ENCODE measurements at places on chromosomes 1 and 21.

DNA sequence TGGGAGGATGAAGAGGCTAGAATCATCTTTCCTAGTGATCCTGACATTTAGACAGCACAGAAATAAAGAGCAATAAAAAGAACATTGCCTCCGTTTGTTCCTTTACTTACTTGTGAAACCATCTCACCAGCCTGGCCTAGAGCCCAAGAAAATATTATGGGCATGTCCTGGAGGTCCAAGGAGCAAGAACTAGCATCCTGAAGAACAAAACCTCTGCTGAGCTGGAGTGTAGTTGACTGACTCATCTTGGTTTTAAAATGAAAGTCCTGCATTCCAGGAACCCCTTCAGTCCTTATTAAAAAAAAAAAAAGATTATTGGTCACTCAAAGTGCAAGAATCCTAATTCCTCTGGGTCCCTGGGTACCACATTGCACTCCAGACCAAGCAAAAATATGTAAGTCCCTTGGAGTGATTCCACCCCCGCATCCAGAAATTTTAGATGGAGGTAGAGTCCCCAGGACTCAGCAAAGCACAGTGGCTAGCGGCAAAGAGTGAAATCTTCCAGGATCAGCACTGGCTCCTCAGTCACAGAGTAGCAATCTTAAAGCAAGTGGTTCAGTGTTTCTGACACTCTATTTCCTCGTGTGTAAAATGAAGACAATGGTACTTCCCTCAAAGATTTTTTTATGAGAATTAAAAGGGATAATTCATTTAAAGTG is 7.0 kb downstream of the SMCP start:
- no peak for DNase-seq

GRCh38 chr1:204207136-204207616 is 6.6 kb downstream of the GOLT1A start:
- peak; percentile 59 for DNase-seq

- DNase-seq = no peak
Observed at GRCh38 chr1:204340081-204340889, 19.4 kb downstream of the PLEKHA6 start.

GRCh38 chr1:9731561-9731960 is 80.0 kb downstream of the PIK3CD start:
- no peak for DNase-seq

DNA sequence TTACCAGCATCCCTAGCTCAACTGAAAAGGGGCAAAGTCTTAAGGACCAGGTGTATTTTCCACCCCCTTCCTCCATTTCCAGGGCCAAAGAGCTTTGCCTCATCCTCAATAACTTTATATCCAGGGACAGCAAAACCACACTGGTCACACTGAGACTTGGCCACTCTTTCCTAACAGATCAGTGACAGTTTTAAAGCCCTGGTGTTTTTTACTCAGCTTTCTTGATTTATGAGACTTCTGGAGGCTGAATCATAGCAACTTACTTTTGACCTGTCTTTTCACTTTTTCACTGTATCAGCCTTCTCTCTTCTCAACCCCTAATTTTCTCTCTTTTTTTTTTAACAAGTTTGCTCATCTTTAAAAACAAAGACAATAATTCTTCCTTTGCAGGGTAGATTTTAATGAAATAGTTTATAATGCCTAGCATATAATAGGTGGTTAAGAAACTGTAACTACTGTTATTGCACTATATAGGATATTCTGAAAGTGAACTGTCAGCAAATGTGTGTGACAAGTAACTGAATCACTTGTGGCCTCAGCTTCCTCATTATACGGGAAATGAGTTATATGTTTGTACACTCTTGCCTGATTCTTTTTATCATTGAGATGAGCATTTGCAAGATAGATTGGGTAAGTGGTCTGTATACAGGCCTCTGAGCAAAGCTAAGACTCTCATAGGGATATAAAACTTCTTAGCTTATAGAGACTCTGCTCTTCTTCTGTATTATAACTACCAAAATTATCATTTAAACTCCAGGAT is 19.7 kb upstream of the DYNLT5 start:
- DNase-seq = no peak

DNA sequence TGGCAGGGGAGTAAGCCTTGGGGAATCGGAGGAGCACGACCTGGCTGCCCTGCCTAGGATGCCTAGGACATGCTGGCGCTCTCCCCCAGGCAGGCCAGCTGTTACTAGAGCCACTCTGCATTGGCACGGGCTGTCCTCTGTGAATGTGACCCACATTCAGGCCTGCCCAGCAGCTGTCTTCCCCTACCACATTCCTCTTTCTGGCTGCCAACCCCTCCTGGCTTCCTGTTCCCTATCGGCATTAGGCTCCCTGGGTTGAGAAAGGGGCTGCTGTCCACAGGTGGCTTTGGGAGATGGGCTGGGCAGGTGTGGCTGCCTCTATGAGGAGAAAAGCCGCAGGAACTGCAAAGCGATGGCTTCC is 2.3 kb upstream of the NFASC start:
- DNase-seq = no peak

GRCh38 chr1:217856342-217857034 is 225.3 kb downstream of the SPATA17 start:
- no peak for DNase-seq

DNA sequence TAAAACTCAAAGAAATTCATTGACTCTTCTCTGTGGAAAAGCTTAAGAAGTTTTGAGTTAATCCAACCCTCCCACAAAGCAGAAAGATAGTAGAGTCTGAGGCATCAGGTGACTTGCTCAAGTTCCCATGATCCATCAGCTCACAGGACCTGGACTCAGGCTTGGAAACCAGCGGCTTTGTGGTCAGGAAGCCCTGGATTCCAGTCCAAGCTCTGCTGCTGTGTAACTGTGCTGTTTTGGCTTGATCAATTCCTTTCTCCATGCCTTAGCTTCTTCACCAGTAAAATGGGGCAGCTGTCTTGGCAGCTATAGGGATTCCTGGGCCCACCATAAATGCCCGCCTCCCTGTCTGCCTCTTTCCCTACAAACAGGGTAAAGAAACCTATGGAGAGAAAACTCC is 180.2 kb downstream of the HIVEP3 start:
- no peak for DNase-seq

DNA sequence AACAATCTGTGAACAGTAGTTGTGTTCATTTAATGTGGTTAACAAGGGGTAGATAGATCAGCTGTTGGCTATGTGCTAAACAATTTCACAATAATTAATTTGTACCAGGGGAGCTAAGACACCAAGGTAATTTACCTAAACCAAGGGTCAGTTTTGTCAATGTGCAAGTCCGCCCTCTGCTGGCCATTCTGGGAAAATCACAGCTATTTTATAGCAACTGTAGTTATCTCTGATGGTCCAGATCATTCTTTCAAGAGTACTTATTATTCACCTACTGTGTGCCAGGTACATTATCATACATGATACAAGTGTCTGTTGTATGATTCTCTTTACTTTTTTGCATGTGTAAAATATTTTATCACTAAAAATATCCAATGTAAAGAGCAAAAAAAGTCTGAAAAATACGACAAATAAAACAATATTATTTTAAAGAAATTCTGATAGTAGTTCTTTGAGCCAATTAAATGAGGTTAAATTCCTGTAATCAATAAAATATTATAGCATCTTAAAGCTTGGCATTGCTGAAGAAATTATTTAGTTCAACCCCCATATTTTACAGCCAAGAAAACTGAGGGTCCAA is 312.3 kb upstream of the FAM78B start:
- DNase-seq = peak; percentile 60

DNA sequence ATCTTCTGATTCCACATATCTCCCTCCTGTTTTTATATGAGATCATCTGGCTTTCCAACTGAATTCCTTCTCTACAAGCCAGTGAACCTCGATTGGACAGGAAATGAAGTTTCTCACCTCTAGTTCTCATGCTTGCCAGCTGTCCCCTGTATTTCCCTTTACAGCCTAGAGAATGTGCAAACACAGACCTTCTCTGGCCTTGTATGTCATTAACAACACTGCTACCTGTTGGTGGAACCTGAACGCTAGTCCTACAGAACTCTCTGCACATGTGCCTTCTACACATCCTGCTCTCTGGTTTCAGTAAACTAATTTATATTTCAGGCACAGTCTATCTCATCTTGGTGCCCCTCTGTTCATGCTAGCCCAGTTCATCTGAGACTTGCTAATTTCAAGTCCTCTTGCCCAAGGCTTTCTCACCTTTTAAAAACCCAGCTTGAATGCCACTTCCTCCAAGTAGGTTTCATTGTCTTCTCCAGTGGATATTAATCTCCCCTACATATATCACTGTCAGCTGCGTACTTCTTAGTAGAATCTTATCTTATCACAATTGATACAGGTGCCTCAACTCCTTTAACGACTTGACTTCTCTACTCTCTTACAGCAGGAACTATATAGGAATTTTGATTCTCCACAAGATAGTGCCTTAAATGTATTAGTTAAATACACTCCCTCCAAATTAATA is 549.9 kb downstream of the PLPP3 start:
- DNase-seq = no peak

- no peak for DNase-seq
Observed at GRCh38 chr1:171754353-171754705, 12.5 kb upstream of the VAMP4 start.

DNA sequence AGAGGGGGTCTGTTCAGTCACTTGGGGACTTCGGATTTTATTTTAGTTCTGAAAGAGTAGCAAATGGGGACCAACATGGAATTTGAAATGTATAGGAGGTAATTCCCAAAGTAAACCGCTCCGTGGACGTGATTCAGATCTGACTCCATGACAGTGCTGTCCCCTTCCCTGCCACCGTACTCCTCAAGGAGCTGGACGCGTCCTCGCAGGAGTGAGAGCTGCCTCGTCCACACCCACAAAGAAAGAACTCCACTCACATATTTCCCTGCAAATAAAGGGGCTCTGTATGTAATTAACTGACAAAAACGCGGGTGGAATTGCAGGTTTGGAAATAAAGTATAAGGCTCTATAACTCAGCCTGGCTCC is 183.6 kb downstream of the ETS2 start:
- DNase-seq = no peak

DNA sequence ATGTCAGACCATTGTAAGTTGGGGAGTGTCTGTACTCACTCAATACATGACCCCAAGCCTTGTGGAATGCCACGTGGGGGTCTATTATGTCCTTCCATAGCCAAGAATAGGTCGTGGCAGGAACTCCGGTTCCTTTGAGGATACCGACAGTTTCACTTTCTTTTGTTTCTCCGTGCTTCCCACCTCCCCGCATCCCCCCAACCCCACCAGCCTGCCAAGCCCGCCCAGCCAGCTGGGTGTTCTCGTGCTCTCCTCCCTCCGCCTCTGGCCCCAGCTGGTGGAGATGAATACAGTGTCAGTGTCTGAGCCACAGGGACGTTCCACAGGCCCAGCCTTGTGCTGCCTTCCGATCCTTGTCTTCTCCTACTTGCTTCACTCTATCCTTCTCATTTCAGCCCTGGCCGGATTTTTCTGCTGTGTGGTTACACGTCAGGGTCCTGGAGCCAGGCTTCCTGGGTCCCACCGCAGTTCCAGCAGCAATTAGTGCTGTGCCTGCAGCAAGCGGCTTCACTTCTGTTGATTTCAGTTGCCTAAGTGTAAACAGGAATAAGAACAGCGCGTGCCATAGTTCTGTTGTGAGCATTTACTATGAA is 4.1 kb upstream of the AGTRAP start:
- DNase-seq = peak; percentile 25

- DNase-seq = peak; percentile 84
Observed at GRCh38 chr1:167555971-167556714, 2.6 kb upstream of the CREG1 start.

DNA sequence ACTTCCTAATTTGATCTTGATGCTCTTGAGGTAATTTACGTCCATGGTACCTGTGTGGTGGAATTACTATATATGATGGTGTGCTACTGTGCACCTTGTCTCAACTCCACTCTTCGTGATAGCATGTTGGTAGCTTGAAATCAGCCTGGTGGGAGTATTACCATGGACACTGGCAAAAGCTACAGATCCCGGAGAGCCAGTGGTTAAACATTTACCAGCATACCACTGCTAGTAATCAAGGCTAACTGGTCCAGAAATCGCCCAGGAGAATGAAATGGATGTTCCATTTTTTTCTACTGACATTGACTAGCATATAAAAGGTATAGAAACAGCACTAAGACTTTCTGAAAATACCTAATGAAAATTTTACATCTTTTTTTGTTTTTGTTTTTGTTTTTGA is 30.6 kb downstream of the ELK4 start:
- DNase-seq = no peak

GRCh38 chr1:245776139-245776538 is 621.4 kb downstream of the KIF26B start:
- DNase-seq = no peak

DNA sequence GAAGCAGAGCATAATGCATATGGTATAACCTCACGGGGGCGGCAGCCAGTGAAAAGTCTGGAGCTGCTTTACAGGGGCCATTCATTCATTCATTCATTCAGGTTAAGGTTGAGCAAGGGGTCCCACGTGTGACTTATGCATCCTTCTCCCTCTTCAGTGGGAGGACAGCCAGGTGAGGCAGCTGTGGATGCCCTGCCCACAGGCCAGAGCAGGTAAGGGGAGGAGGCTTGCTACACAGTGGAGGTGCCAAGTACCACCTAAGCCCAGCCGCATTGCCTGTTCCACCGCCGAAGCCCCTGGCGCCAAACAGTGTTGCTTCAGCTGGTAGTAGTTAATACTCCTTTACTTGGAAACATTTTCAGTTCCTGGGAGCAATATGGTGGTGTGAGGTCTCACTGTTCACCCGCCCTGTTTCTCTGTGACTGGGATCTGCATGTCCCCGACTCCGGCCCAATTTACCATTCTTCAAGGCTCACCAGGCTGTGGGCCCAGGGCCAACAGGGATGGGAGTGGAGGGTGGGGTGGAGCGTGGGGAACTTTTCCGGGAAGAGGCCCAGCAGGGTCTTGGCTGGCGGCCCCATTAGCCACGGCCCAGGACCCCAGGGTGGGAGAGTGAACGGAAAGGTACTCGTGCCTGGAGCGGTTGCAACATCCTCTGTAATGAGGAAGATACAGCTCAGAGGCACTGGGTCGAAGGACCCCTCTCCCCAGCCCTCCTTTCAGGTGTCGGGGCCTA is 722 bp upstream of the PODN start:
- no peak for DNase-seq

DNA sequence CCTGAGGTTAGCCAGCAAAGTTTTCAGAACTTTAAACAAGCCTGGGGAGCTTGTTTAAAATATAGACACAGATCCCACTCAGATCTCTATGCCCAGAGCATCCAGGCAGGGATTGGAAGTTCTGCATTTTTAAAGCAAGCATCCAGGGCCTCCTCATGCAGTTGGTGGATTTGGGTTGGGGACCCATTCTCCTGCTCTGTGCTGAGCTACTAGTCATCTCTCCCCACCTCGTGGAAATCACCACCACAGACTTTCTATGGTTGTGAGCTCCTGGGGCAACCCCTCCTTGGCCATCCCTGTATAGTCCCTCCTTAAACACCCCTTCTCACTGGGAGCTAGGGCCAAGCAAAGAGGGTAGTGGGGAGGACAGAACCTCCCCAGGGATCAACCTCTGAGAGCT is 73.5 kb upstream of the CASZ1 start:
- no peak for DNase-seq

GRCh38 chr21:46065914-46066551 is 31.9 kb upstream of the COL6A2 start:
- no peak for DNase-seq

GRCh38 chr1:222622765-222623164 is 4.9 kb downstream of the MIA3 start:
- DNase-seq = no peak

- no peak for DNase-seq
Observed at GRCh38 chr21:46125846-46126301, 28.0 kb downstream of the COL6A2 start.

- DNase-seq = no peak
Observed at GRCh38 chr1:40638097-40639036, 27.1 kb downstream of the RIMS3 start.

Measured in CD4-positive, alpha-beta T cell treated with Interleukin-17A for 1 hour (primary cell).